Fibroblast of the conjunctiva (primary cell): ENCODE measurements at places on chromosomes 16 and 17.

GRCh38 chr16:80123189-80123588 is 417.6 kb upstream of the DYNLRB2 start:
- no peak for DNase-seq

GRCh38 chr17:45170931-45171337 is 9.3 kb downstream of the HEXIM2 start:
- DNase-seq: peak; percentile 91

DNA sequence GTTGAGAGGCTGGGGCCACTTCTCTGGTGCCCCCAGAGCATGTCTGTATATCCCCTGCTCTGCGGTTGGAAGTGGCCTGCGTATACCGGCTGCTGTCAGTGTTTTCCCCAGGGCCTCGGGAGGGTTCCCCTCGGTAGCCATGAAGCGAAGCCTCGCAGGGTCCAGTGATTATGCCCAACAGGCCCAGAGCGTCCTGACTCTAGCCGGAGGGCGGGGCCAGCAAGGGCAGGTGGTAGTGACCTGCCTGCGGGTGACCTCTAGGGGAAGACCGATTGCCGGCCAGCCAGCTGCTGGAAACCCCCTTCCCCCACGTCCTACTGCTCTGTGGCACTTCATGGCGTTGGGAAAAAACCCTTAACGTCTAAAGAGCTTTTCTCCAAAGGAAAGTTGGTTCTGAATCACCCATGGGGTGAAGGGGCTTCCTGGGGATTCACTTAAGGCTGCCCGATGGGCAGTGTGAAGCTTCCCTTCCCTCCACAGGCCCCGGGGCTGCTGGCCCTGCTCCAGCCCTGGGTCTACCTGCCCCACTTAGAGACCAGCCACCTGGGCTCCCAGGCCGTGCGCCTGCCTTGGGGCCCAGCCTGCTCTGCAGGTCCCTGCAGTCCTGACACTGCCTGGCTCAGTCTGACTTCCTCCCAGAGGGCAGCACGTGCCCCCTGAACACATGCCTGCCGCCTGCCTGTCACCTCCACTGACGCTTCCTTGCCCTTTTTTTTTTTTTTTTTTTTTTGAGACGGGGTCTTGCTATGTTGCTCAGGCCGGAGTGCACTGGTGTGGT is 72.8 kb downstream of the SOCS1 start:
- DNase-seq: no peak

DNA sequence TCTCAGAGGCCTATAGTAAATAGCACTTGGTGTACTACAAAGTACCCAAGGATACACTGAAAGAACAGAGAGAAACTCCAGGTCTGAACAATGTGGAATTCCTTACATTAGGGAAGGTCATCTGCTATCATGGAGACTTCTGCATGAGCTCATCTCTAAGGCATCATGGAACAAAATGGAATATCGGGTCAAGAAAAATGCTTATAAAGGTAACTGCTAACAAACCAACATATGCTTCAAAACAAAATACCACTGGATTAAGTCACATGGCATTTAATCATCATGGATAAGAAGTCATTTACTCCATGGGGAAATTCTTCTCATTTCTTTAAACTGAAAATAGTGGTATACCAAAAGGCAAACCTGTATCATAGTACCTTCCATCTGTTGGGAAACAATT is 34.2 kb downstream of the TXNDC11 start:
- DNase-seq: no peak

DNA sequence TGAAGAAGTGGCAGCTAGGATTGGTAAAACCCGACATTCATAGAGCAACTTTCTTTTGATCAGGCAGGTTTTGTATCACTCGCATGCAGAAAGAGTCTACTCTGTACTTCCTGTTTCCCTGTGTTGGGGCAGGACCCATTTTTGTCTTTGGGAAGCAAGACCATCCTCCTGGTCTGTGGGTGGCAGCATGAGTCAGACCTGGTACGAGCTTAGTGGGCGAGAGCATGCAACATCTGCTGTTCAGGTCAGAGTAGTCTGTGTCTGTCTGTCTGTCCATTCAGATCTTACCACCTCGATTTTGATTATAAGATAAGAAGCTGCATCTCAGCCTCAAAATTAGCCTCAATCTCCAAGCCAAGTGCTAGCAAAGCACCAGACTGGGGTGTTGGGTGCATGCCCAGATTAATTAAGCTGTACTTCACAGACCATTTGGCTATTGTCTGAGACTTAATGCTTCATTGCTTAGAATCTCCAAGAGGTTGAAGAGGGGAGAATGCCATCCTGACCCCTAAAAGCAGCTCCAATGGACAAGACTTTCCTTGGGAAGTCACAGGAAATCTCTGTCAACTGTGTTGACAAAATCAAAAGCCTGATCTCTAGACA is 110.9 kb downstream of the XYLT1 start:
- DNase-seq: no peak

DNA sequence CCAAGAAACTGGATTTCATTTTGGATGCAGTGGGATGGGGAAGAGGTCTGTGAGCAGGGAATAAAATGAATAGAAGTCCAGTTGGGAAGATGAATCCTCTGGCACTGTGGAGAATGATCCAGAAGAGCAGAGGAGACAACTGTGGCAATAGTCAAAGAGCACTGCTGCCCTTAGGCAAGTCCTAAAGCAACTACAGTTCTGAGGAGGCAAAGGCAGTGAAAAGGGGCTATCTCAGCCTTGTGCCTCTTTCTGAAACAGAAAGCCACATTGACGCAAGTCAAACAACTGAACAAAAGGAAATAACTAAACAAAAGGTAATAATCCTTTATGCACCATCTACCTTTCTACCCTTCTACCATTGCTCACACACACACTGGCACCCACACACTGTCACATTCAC is 238.0 kb upstream of the AXIN2 start:
- DNase-seq: no peak

- DNase-seq: no peak
Measured at GRCh38 chr16:27439271-27440018, 37.5 kb downstream of the IL21R start.

DNA sequence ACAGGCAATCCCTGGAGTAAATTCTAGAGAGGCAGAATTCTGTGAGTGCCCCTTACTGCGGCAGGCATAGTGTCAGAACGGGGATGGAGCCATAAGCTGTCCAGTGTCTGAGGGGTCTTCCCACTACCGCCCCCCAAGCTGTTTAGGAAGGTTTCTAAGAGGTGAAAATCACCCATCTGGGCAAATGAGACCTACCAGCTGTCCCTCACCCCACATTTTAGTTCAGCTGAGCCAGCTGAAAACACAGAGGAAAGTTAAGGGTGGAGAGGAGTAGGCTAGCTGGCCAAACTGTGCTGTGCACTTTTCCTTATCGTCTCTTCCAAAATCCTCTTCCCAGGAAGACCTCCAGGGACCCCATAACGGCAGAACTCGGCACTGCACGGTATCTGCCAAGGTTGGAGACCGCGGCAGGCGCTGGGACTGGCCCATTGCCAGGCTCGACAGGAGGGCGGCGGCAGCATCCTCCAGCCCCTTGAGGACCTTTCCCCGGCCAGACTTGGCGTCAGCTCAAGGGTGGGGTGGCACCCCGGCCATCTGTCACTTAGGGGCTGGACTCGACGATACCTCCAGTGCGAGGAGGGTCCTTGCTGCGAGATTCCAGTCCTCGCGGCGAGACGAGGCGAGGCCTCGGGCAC is 955 bp downstream of the ACLY start:
- no peak for DNase-seq

DNA sequence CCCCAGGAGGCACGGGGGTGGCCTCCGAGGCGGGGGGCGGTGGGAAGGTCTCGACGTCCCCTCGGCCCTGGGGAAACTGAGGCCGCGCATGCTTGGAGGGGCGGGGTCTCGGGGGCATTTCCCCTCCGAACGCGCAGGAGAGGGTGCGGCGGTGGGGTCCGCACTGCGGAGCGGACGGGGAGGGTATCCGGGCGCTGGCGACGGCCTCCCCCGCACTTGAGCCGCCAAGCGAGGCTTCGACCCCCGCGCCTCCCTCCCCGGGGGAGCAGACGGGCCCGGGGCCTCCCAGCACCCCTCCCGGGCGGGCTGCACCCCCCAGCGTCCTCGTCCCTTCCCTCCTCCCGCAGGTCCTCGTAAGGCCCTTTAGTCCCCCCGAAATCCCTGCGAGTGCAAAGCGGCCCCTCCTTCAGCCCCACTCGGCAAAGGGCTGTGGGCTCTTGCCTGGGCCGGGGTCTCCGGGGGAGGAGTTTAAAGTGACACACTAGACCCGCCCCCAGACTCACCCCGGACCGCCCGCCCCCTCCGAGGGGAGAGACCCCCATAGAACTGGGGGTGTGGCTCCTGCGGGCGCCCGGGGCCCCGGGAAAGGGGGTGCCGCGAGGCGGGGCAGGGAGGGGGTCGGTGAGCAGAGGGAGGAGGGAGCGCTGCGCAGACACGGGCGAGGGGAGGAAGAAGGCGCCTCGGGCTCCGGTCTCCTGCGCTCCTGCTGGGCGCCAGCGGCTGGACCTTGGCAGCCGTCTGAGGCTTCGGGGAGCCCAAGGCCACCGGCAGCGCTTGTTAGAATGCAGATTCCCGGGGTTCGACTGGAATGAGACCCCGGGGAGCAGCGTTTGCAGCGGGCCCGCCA is 632 bp downstream of the BAIAP3 start:
- DNase-seq: no peak

DNA sequence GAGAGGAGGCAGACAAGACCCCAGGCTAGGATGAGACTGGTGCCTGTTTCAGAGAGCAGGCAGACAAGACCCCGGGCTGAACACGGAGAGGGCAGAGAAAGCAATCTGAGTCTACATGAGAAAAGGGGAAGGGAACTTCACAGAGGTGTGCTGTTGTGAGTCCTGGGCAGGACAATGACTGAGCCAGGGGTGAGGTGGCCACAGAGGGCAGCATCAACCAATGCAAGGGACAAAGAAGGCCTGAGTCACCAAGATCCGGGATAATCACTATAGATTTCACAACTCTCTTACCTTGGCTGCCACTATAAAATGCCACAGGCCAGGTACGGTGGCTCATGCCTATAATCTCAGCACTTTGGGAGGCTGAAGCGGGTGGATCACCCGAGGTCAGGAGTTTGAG is 89.0 kb downstream of the SLC39A11 start:
- no peak for DNase-seq

GRCh38 chr17:43905400-43905984 is 1.8 kb downstream of the MPP2 start:
- no peak for DNase-seq

DNA sequence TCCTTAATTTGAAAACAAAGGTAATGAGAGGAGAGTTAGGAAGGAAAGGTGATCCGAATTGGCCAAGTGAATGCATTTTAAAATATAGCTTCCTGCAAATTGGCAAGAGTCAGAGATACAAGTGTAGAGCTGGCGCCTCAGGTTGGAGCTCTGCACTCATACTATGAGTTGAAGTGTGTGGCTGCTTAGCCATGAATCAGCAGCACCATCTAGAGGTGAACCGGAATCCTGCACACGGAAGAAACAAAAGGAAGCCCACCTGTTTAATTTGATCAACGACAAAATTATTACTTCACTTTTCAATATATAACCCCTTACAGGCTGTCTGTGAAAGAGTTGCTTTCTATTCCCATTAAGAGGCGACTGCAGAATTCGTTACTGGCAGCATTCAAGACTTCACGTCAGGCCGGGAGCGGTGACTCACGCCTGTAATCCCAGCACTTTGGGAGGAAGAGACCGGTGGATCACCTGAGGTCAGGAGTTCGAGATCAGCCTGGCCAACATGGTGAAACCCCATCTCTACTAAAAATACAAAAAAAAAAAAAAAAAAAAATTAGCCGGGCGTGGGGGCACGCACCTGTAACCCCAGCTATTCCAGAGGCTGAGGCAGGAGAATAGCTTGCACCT is 1253.7 kb upstream of the CDH8 start:
- DNase-seq: peak; percentile 1

DNA sequence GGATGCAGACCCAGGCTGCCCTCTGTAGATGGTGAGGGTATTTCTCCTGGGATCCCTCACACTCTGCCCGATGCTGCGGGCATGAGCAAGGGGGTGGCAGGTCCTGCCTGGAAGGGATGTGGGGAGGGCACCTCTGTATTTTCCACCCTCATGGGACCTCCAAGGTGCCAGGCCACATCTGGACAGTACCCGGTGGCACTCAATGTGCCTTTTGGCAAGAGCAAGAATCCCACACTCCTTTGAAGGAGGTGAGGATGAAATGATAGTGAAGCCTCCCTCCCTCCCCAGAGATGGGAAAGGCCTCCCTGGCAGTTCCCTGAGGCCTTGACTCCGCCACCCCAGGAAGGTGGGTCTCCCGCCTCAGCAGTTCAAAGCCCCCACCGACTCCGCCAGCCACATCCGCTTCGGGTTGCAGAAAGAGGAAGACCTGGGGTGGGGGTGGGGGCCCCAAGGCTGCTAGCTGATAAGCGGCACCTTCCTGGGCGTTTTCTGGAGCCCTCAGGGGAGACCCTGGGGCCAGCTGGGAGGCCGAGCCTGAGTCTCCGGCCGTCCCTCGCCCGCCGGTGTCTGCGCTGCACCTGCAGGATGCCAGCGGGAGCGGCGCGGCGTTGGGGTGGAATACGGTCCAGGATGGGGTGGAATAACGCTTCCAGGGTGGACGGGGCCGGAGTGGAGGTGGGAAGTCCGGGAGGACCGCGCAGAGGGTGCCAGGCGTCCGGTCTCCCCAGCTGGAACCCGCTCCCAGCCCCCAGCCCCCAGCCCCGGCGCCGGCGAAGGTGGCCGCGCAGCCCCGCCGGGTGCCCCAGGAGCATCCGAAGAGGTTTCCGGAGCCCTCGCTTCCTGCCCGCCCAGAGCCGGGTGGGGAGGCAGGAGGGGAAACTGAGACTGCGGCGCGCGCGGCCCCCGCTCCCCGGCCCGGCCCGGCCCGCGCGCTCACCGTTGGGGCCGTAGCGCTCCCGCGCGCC is 718 bp downstream of the ATP2A3 start:
- no peak for DNase-seq

- DNase-seq: no peak
Measured at GRCh38 chr17:17367931-17368330, 64.8 kb downstream of the NT5M start.

DNA sequence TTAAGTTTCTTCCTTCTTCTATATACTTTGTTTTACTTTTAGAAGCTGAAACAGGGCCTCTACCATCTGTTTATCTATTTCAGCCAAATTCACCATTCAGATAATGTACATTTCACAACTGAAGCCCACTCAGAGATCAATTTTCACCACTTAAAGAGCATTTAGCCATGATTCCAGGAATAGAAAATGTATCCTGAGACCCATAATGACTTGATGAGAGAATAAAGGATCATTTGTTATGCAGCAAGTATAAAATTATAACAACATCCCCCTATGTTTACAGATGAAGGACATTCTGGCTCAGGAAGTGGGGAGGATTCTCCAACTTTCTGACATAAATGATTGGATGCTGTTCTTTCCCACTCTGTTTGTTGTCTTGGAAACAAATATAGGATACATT is 962.1 kb upstream of the EEF2KMT start:
- DNase-seq: no peak

GRCh38 chr16:4266372-4266771 is 6.5 kb downstream of the TFAP4 start:
- no peak for DNase-seq

- DNase-seq: peak; percentile 69
Measured at GRCh38 chr16:17205279-17206211, 265.2 kb downstream of the XYLT1 start.
